ENCODE measurements at places on chromosomes 6 and 20.

- DNase-seq, result no peak
These were observed 164.8 kb upstream of the NT5E start for GRCh38 chr6:85285114-85285513.

- DNase-seq, result peak; percentile 86
These were observed 72.9 kb upstream of the DSP start for GRCh38 chr6:7468382-7469081.

GRCh38 chr20:44632103-44632752, 19.3 kb downstream of the ADA start:
- DNase-seq, result no peak

DNA sequence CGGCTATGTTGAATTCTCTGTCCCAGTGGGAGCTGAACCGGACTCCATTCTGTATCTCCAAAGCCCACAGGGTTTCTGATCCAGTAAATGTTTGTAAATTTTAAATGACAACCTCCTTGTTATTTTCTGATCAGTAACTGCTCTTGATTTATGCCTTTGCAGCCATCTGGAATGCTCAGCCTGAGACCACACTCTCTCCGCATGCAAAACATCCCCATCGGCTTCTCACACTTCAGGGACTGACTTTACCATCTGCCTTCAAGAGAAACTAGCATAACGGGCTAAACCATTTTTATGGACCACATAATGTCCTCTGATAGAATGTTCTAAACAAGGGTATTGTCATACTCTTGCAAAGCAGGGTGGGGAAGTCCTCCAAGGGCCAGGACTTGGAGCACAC, 94.5 kb upstream of the FOXQ1 start:
- no peak for DNase-seq

- DNase-seq, result no peak
These were observed 31.8 kb upstream of the NT5E start for GRCh38 chr6:85418059-85418458.

DNA sequence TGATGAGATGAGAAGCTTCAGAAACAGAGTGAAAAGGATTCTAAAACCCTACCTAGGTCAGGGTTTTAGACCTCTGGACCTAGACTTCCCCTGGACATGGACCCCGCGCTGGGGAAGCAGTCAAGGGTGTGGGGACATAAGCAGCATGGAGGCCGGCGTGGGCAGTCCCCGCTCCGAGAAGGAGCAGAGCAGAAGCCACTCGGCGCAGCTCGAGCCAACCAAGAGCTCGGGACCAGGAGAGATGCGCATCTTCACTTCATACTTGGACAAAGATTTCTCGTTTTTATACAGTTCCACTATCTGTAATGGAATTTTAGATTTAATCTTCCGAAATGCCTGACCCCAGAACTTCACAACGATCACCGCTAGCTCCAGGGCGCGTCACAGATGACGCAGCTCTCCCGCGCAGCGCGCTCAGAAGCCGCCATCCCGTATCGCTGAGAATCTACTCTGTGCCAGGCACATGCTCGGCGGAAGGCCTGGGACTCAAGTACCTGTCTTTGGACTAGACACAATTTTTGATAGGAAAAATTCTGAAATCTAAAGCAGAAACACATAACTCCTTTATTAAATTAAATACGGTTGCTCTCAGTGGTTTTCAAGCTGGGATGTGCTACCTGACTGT, 60.3 kb downstream of the WDR27 start:
- DNase-seq, result no peak

- DNase-seq, result no peak
These were observed 103.6 kb upstream of the KCNK16 start for GRCh38 chr6:39426073-39426456.

- DNase-seq, result no peak
These were observed 59.5 kb downstream of the ID4 start for GRCh38 chr6:19896693-19897010.

GRCh38 chr6:113486199-113486598, 370.9 kb upstream of the MARCKS start:
- no peak for DNase-seq

DNA sequence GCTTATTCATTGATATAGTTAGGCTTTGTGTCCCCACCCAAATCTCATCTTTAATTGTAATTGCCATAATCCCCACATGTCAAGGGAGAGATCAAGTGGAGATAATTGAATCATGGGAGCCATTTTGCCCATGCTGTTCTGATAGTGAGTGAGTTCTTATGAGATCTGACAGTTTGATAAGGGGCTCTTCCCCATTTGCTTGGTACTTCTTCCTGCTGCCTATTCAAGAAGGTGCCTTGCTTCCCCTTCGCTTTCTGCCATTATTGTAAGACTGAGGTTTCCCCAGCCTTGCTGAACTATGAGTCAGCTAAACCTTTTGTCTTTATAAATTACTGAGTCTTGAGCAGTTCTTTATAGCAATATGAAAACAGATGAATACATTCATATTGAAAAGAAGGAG, 45.6 kb downstream of the CENPW start:
- DNase-seq, result no peak

- no peak for DNase-seq
These were observed 115.1 kb downstream of the SULF2 start for GRCh38 chr20:47669927-47670890.

DNA sequence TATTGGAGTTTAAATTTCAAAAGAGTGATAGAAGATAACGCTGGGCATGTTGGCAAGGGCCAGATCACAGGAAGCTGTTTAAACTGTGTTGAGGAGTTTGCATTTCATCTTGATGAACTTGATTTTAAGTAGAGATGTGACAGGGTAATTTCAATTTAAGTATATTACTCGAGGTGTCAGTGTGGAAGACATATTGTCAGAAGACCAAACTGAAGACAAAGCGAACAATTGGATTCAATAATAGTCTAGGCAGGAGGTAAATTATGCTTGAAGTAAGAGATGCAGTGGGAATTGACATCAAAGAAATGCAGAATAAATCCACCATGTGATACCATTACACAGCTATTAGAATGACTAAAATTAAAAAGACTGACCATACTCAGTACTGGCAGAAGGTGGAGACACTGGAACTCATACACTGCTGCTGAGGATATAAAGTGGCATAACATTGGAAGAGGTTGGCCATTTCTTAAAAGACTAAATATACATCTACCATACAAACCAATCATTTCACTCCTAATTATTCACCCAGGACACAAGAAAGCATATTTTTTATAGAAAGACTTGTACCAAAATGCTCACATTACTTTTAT, 240.8 kb downstream of the ARHGAP18 start:
- no peak for DNase-seq

DNA sequence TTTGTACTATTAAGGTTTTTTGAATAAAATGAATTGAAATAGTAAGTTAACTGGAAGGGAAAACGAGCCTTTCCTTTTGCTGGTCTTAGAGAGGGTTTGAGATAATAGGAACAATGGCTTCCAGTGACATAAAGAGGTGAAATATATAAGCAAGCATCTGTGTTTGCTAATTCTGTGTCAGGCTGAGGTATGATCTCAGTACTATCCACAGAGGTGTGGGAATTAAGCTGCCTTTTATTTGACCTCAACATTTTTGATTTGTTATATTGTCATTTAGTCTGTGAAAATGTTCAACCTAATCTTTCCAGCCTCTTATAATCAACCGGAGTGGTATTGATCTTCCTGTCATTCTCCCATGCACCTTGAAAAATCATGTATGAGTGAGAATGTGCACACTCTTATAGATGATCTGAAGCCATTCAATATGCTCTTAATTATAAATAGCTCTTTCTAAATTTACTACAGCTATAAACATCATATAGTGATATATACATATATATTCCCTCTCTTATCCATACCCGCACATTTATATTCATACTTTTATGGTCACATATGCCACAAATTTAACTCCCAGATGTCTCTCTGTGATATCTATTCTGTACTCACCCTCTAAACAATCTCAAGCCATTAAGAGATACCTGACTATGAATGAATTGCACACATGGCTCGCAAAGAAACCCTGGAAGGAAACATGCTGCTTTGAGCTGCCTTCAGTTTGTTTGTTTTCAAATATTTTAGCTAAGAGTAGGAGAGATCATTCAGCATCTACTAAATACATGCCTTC, 754.7 kb upstream of the NRSN1 start:
- DNase-seq, result no peak

DNA sequence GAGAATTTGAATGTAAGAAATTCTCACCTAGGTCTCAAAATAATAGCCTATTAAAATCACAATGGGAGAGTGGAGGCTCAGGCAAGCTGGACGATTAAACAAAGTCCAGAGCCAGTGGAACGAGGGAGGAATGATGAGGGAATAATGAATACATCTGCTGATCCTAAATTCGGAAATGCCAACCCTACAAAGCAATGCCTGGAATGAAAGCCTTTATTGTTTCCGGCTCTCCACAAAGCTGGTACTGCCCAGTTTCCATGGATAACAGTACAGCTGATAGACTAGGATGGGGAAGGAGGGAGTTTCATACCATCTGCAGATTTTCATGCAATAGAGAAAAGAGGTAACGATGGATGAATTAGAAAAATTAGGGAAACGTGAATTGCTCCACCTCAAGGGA, 356.1 kb downstream of the CBLN4 start:
- no peak for DNase-seq

- DNase-seq, result no peak
These were observed 104.1 kb downstream of the BCKDHB start for GRCh38 chr6:80210618-80211017.

GRCh38 chr20:42484335-42484734, 705.4 kb downstream of the PTPRT start:
- no peak for DNase-seq

GRCh38 chr6:139748353-139749146, 374.1 kb upstream of the CITED2 start:
- DNase-seq, result no peak

DNA sequence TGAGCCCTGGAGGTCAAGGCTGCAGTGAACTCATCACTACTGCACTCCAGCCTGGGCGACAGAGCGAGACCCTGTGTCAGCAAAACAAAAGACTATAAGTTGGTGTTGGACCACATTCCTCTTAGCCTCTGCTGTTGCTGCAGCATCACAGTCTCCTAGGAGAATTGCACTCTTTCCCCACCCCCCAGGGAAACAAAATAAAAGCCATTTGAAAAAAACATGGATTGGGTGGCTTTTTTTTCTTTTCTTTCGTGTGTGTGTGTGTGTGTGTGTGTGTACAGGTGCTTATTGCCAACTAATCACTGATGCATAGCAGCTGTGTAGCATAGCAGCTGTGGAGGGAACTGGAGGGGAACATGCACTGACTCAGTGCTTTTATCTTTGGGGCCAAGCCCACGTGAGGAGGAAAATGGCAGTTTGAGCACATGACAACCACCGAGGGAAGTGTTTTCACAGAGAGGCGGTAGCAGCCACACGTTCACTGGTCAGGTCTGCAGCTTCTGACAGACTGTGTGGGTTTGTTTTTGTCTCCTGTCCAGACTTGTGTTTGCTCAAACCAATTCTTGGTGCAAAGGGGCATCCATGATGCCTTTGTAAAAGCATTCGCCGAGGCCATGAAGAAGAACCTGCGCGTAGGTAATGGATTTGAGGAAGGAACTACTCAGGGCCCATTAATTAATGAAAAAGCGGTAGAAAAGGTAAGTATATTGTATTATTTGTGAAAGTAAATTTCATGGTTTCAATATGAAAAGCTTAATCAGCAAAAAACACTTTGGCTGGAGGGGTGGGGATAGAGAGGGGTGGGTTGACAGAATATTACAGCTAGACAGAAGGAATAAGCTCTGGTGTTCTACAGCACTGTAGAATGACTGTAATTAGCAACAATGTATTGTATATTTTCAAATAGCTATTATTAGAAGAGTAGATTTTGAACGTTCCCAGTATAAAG, 27.7 kb downstream of the ALDH5A1 start:
- DNase-seq, result no peak

- peak; percentile 19 for DNase-seq
These were observed 1.6 kb downstream of the SAMD10 start for GRCh38 chr20:63977739-63978276.

- DNase-seq, result peak; percentile 52
These were observed 152.3 kb downstream of the ALDH8A1 start for GRCh38 chr6:134797400-134798113.

Data from heart left ventricle (tissue), 16 donors.